ENCODE measurements at places on chromosomes 2 and 18. TPM values are rescaled to one million over a fixed set of nuclear protein-coding genes. Genes with fewer than 3 reads are reported as not detected.

Gene SLC9A4
- total RNA-seq, result 0.11 TPM

GRCh38 chr2:96783388-96783787 is 22.7 kb downstream of the CNNM4 start:
- no peak for DNase-seq

Gene DPP10
- total RNA-seq, result not detected

GRCh38 chr18:49487711-49488310 is 777 bp upstream of the C18orf32 start:
- peak; percentile 28 for DNase-seq

Gene ATG4B
- total RNA-seq, result 80.1 TPM

GRCh38 chr2:122927197-122927596 is 1097.9 kb upstream of the CNTNAP5 start:
- DNase-seq, result no peak

DNA sequence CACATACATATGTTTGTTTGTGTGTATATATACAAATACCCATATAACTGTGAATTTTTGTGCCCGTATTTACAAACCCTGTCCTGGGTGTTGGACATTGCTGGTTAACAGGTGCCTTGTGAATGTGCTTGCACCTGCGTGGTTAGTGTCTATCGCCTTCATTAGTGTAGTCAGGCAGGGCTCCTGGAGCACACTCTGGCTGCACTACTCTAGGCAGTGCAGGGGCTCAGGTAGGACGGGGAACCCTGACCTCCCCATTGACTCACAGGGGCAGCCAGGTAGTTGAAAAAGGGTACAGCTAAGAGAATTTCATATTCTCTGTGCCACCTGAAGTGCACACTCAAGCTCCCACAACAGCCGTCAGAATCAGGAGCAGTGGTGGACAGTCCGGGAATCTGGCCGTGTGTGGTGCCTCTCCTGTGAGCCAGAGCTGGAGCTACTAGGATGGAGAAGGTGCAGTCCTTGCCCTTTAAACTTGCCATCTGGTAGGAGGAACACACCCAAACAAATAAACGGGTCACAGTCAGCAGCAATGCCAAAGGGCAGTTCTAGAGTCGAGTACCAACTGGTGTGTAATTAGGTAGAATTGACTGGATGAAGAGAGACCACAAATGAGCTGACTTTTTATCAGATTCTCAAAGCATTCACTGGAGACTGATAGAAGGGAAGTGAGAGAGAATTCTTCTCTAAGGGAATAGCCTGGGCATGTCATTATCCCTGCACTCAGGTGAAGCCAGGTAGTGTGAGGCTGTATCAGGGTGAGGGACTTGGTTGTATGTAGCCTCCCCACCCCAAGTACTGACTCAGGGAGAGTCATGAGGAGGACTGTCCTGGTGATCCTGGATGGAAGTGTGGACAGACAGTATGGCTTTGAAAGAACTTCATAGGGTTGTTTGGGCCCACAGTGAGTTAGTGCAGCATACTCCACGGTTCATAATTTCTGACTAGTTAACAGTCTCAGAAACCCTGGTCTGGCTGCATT is 44.1 kb downstream of the FARP2 start:
- no peak for DNase-seq

Gene E2F6
- 7.2 TPM for total RNA-seq

Gene UGT1A9
- total RNA-seq, result not detected

GRCh38 chr2:164306872-164307271 is 314.4 kb downstream of the GRB14 start:
- DNase-seq, result no peak

- no peak for DNase-seq
These were observed 21.0 kb downstream of the MIB1 start for GRCh38 chr18:21761471-21762115.

GRCh38 chr2:235168174-235168979 is 216.6 kb downstream of the SH3BP4 start:
- DNase-seq, result no peak

Gene RUFY4
- total RNA-seq, result 1.6 TPM

GRCh38 chr2:39266139-39266805 is 22.5 kb upstream of the CDKL4 start:
- DNase-seq, result peak; percentile 15

Gene DSC2
- not detected for total RNA-seq

Gene RIT2
- not detected for total RNA-seq

Gene PROKR1
- total RNA-seq, result not detected

DNA sequence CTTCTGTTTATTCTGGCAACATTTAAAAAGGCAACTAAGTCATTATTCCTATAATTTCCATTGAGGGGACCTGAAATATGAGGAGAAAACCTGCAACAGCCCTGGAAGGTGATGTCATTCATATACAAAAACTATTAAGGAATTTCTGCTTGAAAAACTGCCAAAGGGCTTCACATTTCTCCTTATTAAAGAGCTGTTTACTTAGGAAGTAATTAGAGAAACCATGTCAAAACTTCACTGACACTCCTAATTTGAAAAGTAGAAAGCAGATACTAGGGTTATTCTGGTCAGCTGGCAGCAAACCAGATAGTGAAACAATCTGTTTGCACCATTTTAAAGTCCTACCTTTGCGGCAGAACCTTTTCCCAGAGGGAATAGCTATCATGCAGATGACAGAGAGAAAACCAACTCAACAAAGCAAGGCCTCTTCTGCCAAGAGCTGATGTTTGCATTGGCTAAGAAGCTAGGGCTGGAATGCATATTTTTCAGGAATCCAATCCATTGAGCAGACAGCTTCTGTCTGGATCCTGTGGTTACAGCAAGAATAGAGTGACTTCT is 592.2 kb upstream of the SYT4 start:
- DNase-seq, result no peak

Gene LAMA3
- 0.09 TPM for total RNA-seq

Gene DPP4
- 22.4 TPM for total RNA-seq

DNA sequence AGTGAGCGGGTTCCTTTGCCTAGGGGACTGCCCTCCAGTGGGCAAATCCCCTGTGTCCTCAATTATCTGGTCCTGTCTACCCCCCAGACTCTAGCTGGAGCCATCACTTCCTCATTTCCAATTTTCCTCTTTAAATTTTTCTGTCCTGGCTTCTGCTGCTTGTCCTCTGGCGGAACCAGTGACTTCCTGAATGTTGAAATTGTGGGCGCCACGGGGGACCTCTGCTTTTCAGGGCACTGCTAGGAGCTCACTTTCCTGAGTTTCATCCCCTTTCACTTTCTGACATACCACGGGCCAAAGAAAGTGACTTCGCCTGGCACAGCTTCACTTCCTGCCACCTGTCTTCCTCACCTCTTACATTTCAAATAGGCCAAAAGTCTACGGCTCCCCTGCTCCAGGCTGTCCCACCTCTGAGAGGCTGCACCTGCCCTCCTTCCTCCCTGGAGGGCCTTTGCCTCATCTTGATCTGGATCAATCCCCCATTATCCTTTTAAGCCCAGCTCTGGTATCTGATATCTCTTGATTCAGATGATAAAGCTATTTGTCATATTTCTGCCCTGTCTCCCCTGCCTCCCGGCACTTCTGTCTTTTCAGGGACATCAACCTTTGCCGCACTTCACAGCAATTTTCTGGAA is 1.4 kb upstream of the MARCO start:
- no peak for DNase-seq

Gene MLPH
- total RNA-seq, result 1.2 TPM

Gene DCC
- total RNA-seq, result not detected

DNA sequence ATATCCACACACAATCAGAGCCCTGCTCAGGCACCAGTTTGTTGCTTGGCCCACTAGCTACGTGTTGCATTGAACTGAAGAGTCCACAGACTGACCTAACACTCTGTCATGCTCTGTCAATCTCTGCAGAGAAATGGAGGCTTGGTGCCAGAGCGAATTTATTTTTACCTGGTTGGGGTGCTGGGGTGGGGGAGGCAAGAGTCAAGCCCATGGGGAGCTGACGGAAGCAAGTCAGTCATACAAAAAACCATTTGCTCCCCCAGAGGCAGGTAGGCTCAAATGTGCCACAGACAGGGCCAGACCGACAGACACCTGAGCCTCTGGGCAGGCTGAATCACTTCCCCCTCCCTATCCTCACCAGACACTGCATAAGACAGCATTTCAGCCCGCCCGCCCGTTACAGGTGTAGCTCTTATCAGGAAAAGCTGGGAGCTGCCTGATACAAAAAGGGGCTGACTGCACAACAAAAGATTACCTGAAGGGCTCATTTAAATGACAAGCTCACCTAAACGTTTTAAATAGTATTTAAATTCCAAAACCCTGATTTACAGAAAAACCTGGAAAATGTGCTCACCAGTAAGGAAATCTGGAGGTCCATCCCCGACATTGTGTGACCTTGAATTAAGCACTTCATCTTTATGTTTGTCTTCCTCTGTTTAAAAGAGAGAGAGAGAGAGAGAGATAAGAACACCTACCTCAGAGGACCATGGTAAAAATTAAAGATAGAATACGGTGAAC is 2.1 kb upstream of the PCBP1 start:
- peak; percentile 76 for DNase-seq

Gene ATOH8
- total RNA-seq, result not detected

Gene CCDC148
- total RNA-seq, result 0.26 TPM

GRCh38 chr2:240135706-240136012 is 446 bp downstream of the COPS9 start:
- no peak for DNase-seq

Gene FSHR
- total RNA-seq, result not detected

Gene TWIST2
- not detected for total RNA-seq

GRCh38 chr18:75679331-75679730 is 251.8 kb upstream of the SMIM21 start:
- DNase-seq, result no peak

Gene DNAJC10
- total RNA-seq, result 48.9 TPM

- peak; percentile 76 for DNase-seq
These were observed 33.8 kb upstream of the ACYP2 start for GRCh38 chr2:54081574-54081973.

DNA sequence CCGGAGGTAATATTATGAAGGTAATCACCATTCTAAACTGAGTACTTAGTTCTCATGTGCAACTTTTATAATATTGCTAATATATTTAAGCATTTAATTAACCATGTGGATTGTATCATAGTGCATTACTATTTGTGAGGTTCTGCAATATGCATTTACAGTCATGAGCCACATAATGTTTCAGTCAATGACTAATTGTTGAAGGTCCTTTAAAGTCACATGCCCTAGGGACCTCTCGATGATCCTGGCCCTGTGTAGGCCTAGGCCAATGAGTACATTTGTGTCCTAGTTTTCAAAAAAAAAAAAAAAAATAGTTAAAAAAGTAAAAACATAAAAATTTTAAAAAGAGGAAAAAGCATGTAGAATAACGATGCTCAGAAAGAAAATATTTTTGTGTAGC is 298.0 kb downstream of the DSEL start:
- DNase-seq, result no peak

GRCh38 chr2:33222309-33222708 is 254.1 kb upstream of the RASGRP3 start:
- no peak for DNase-seq

Gene LRATD1
- not detected for total RNA-seq

Gene ZNF892
- 3.8 TPM for total RNA-seq

Gene CPLX4
- not detected for total RNA-seq

DNA sequence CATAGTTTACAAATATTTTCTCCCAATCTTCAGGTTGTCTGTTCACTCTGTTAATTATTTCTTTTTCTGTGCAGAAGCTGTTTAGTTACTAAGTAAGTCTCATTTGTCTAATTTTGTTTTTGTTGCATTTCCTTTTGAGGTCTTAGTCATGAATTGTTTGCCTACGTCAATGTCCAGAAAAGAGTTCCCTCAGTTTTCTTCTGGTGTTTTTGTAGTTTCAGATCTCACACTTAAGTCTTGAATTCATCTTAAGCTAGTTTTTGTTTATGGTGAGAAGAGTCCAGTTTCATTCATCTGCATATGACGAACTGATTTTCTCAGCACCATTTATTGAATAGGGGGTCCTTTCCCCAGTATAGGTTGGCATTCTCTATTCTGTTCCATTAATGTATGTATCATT is 1252.2 kb upstream of the TMEFF2 start:
- no peak for DNase-seq

GRCh38 chr18:58009166-58009565 is 34.9 kb upstream of the NEDD4L start:
- DNase-seq, result no peak

GRCh38 chr2:33729353-33729752 is 130.3 kb upstream of the FAM98A start:
- no peak for DNase-seq
